ENCODE measurements at places on chromosomes 4 and X. TPM values are rescaled to one million over a fixed set of nuclear protein-coding genes. Genes with fewer than 3 reads are reported as not detected.

The MAPK10 gene
- 27.1 TPM for total RNA-seq

GRCh38 chr4:170079981-170080380, 9.8 kb downstream of the AADAT start:
- no peak for DNase-seq

DNA sequence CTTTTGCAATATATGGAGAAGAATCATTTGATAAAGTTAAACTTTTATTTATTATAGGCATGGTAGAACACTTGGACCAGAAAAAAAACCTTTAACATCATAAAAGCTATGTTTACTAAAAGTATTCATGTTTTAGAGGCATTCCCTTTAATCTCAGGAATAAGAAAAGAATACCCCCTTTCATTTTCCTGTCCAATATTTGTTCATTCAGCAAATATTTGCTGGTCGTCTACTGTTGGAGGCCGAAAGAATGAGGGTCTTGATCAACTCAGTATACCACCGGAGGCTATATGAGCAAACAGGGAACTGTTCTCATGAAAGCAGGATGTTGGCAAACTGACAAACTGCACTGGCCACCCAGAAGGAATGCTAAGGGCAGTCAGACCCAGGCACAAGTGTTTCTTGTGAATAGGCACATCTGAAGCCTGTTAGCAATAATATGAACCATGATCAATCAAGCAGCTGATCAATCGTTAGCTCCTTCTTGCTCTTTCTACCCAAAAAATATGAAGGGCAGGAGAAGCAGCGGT, 480.8 kb upstream of the FAT1 start:
- DNase-seq = no peak

- peak; percentile 49 for DNase-seq
Observed at GRCh38 chr4:1401409-1402020, 4.7 kb downstream of the NKX1-1 start.

DNA sequence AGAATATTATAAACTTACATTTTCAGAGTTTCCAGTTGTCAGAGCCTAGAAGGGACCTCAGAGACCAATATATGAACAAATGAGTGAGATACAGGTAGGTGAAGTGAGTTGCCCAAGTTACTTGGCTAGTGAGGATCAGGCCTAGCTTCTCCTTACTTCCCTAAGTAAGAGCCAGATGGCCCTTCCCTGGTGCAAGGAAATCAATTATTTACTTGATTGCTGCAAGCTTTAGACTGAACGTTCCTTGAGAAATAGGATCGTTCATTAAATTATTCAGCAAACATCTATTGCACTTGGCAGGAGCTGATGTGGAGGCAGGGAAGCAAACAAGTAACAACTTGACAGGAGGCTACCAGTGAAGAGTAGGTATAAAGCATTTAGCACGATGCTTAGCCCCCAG, 117.8 kb downstream of the EFHC2 start:
- no peak for DNase-seq

The CT47B1 gene
- not detected for total RNA-seq

GRCh38 chrX:110003167-110004156, 548 bp downstream of the TMEM164 start:
- peak; percentile 65 for DNase-seq

GRCh38 chrX:68287419-68287818, 145.9 kb downstream of the OPHN1 start:
- no peak for DNase-seq

The HTRA3 gene
- total RNA-seq = 49.6 TPM

The TEX11 gene
- not detected for total RNA-seq

- DNase-seq = no peak
Observed at GRCh38 chrX:3777416-3777815, 64.0 kb upstream of the PRKX start.

- no peak for DNase-seq
Observed at GRCh38 chr4:44160776-44161367, 287.7 kb downstream of the KCTD8 start.

- no peak for DNase-seq
Observed at GRCh38 chrX:10157543-10157942, 768 bp downstream of the CLCN4 start.

The GSPT2 gene
- total RNA-seq = 7.1 TPM

GRCh38 chrX:97308171-97308570, 424.5 kb downstream of the RPA4 start:
- DNase-seq = no peak

DNA sequence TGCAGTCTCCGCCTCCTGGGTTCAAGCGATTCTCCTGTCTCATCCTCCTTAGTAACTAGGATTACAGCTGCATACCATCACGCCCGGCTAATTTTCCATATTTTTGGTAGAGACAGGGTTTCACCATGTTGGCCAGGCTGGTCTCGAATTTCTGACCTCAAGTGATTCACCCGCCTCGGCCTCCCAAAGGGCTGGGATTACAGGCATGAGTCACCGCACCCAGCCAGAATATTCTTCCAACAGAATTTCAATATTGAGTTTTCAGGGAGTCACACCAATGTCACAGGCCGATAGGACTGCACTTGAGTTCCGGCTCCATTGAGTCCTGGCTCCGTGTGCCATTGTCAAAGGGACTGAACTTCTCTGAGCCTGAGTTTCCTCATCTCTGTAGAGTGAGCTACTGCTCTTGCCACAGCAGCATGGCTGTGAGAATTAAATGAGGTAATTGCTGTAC, 82.9 kb downstream of the CLCN4 start:
- DNase-seq = peak; percentile 68

The CACNA1F gene
- 0.14 TPM for total RNA-seq

- no peak for DNase-seq
Observed at GRCh38 chr4:89835413-89835812, 1.5 kb downstream of the SNCA start.

The MEPE gene
- not detected for total RNA-seq

DNA sequence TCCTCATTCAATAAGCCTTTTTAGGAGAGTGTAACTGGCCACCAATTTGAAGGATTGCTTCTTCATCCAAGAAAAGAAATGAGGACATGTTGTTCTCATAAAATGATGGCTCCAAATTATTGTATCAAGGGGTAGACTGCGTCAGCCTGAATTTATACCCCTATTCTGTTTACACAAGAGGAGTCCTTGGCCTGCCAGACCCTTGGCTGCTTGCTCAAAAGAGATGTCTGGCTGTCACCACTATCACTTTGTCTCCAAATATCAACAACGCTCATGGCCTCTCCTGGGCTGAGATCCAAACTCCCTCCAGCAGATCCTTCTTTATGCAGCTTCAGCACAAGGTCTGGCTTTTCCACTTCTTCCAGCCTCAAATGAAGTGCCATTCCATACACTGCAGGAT, 127.9 kb downstream of the OR13H1 start:
- peak; percentile 69 for DNase-seq

- DNase-seq = no peak
Observed at GRCh38 chr4:83561381-83561780, 25.5 kb downstream of the GPAT3 start.

DNA sequence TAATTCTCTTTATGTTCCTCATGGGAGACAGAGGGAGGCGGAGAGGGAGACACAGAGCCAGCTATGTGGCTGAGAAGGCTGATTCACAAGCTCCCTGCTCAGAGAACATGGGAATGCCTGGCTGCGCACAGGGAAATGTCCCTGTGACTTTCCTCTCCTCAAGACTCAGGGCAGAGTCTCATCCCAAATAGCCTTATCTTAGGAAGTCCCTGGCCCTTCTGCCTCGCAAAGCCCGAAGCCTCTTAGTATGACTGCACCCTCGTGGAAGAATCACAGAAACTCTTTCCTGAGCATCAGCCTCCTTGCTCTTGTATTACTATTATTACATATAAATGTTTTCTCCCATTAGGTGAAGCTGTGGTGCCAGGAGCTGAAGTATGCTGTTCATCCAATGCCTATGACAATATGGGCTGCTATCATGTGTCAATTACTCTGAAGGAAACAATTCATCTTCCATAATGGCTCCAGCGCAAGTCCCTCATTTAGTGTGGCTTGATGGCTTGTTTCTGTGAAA, 230.5 kb downstream of the MGST2 start:
- no peak for DNase-seq

The INPP4B gene
- total RNA-seq = 27.3 TPM

GRCh38 chr4:79651456-79651855, 243.4 kb upstream of the GK2 start:
- no peak for DNase-seq

GRCh38 chr4:124807421-124807820, 94.9 kb upstream of the ANKRD50 start:
- no peak for DNase-seq

The STPG2 gene
- not detected for total RNA-seq

The FGFRL1 gene
- 9.2 TPM for total RNA-seq

Data from sigmoid colon (tissue), 7 donors.